ENCODE measurements at places on chromosomes 5 and 9.

GRCh38 chr9:112624711-112625707 lies 92.9 kb downstream of the INIP start:
- DNase-seq, result peak; percentile 63

DNA sequence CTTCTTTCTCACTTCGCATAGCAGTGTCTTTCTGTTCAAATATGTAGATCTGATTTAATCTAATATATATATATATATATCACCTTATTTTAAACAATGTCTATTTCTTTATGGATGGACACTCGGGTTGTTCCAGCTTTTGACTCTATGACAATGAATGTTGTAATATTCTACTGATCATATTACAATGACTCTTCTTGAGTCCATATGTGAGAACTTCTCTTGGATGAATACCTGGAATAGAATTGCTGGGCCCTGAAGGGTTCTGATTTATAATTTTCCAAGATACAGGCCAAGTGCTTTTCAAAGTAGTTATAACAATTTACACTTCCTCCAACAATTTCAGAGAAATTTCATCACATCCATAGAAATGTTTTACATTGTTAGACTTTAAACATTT lies 28.8 kb downstream of the NTRK2 start:
- no peak for DNase-seq

- DNase-seq, result peak; percentile 56
Measured at GRCh38 chr5:89036704-89037489, 153.9 kb upstream of the MEF2C start.

GRCh38 chr5:138990986-138991590 lies 116.0 kb upstream of the LRRTM2 start:
- DNase-seq, result no peak

DNA sequence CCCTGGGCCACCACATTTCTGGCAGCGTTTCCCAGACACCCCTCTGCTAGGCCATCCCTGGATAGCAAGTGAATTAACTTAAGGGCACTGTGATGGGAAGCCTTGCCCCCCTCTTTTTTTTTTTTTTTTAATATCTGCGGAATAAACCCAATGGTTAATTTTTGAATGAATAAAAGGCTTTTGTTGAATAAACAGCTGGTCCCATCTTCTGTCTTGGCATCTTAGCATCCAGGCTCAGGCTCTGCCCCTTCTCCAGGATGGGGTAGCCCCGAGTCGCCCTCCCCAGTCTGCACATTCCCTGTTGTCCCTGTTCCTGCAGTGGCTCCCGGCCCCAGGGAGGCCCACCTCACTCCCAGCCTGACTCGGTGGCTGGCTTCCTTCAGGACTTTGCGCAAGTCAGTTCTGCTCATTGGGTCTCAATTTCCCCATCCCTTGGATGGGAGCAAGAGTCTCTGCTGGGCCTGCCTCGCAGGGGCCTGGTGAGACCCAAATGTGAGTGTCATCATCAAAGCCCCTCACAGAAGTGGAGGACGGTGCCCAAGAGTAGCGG lies 29.0 kb upstream of the HMCN2 start:
- no peak for DNase-seq

DNA sequence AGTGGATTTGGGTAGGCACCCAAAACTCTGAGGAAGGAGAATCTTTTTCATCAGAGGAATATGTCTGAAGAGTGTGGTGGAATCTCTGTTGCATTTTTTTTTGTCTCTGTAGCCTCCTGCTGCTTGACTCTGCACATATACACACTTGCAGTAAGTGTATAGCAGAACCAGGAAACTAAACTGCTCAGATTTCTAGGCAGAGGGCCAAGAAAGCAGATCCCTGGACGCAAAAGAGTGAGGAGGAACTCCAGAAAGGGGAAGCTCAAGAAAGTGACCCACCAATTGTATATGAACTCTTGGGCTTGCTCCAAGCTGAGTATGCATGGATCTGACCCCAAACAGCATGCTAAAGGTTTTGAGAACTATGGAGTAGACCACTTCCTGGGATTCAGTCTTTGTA lies 181.8 kb downstream of the GADD45G start:
- no peak for DNase-seq
